Effector memory CD4-positive, alpha-beta T cell (primary cell): ENCODE measurements at places on chromosomes 13 and 19.
A peak's percentile ranks its signal among the peaks of the same experiment; 100 is the strongest.

DNA sequence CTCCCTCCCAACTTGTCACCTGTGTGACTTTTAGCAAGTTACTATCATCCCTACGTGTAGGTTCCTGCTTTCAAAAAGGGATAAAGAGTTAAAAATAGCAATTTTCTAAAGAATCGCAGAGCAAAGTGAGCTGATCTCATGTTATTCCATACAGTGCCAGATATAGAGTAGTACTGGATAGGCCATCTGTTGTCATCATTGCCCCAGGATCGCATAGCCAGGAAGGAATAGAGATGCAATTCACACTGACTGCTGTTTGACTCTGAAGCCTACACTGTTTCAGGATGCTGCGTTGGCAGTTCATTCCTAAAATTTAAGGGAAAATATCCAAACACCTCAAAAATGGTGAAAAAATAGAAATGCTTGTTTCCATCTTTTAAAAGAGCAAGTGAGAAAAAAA is 138.9 kb downstream of the SHISA2 start:
- H3K27ac ChIP-seq, result no peak overlapping the region
- no peak for DNase-seq
- no peak overlapping the region for H3K4me3 ChIP-seq
- no peaks in the 10 kb centered on the region for H3K4me1 ChIP-seq
- no peaks in the 10 kb centered on the region for H3K27me3 ChIP-seq
- no peaks in the 10 kb centered on the region for H3K36me3 ChIP-seq

DNA sequence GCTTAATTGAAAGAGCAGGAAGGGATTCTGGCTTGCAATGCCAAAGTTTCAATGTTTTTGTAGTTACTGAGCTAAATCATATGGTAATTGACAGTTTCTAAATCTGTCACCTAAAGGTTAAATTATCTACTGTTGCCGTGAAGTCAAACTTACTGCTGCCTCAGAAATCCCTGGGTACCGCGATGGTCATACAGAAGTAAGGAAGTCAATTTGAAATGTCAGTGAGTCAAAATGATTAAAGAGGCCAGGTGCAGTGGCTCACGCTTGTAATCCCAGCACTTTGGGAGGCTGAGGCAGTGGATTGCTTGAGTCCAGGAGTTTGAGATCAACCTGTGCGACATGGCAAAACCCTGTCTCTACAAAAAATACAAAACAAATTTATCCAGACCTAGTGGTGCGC is 48.8 kb upstream of the TPM4 start:
- no peaks in the 10 kb centered on the region for H3K27me3 ChIP-seq
- H3K27ac ChIP-seq, result no peak overlapping the region
- H3K4me3 ChIP-seq, result no peak overlapping the region
- DNase-seq, result no peak
- no peaks in the 10 kb centered on the region for H3K36me3 ChIP-seq

DNA sequence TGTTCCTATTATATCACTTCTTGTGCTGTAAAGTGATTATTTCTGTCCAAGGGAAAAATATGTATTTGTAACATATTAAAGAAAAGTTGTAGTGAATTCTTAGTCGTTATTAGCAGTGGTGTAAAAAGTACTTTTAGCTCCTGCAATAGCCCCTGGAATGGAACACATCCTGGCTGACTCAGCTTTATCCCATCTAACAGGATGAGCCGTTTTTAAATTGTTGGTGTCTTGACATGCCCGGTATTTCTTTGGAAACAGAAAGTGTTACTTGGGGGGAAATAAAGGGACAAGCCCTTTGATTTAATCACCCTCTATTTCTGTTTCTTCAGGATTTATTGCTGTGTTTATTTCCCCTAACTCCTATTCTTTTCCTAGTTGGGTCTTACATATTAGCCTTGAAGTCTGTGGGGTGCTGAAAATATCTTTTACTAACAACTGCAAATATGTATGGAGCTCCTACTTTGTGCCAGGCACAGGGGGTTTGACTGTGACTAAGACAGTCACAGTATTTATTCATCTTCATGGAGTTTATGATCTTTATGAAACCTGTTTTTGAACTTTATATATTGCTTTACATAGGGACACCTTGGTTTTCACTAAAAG is 17.9 kb downstream of the COG3 start:
- DNase-seq, result no peak
- no peak overlapping the region for H3K4me3 ChIP-seq
- no peaks in the 10 kb centered on the region for H3K27me3 ChIP-seq
- H3K27ac ChIP-seq, result no peak overlapping the region

- H3K4me1 ChIP-seq, result no peaks in the 10 kb centered on the region
- H3K27ac ChIP-seq, result no peak overlapping the region
- no peak overlapping the region for H3K4me3 ChIP-seq
- no peak for DNase-seq
- no peaks in the 10 kb centered on the region for H3K36me3 ChIP-seq
Measured at GRCh38 chr13:101757446-101758039, 305.1 kb downstream of the ITGBL1 start.

DNA sequence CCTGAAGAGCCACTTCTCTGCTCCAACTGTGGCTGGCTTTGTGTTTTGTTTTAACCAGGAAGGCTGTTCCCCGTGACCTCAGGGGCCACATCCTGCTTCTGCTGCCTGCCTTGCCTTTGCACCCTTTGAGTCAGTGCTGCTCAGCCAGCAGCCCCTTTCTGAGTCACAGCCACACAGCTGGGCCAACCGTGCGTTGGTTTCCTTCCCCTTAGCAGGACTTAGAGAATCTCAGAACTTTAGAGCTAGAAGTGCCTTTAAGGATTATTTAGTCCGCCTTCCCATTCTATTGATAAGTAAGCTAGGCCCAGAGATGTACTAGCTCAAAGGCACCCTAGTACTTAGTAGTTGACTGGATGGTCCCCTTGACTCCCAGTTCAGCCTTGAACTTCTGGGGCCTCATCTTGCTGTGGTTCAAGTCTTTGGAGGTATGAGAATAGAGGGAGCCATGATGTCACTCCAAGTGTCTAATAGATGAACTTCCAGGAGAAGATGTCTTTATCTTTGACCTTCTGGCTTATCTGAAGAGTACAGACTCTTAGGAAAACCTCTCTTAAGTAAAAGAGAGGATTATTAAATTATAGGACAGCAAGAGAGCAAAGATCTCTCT is 8.0 kb downstream of the RGCC start:
- no peaks in the 10 kb centered on the region for H3K27me3 ChIP-seq
- peaks cover 52% of the 10 kb centered on the region for H3K36me3 ChIP-seq
- peak; percentile 79 for DNase-seq
- H3K4me1 ChIP-seq, result peaks cover 72% of the 10 kb centered on the region
- H3K4me3 ChIP-seq, result peak overlapping the region; percentile 33

GRCh38 chr13:49400755-49401659 is 42.9 kb downstream of the CAB39L start:
- no peak overlapping the region for H3K4me3 ChIP-seq
- no peaks in the 10 kb centered on the region for H3K36me3 ChIP-seq
- DNase-seq, result no peak
- H3K4me1 ChIP-seq, result no peaks in the 10 kb centered on the region
- H3K27me3 ChIP-seq, result no peaks in the 10 kb centered on the region
- H3K27ac ChIP-seq, result no peak overlapping the region

GRCh38 chr13:75945841-75946482 is 309.8 kb downstream of the LMO7 start:
- no peak for DNase-seq
- no peaks in the 10 kb centered on the region for H3K4me1 ChIP-seq
- no peaks in the 10 kb centered on the region for H3K27me3 ChIP-seq
- no peaks in the 10 kb centered on the region for H3K36me3 ChIP-seq
- H3K4me3 ChIP-seq, result no peak overlapping the region

DNA sequence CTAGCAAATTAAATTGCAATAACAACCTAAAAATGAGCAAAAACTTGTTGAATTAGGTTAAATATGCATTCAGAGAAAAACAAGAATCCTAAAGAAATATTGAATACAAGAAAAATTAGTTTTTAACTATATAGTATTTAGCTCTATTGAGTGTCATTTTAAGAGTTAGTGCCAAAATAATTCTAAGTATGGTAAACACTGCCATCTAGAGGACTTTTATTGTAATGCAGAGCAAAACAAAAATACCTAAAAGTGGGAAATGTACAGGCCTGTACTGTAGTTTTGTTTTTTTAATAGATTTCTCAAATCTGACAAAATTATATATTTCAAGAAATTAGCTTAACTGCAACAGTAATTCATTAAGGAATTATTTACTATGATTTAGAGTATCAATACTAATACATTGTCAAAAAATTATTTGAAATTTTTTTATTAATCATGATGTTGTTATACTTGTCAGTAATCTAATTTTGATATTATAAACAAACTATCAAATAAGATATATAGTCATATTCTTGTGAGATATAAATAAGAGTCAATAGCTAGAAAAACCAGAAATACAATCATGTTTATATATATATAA is 8.2 kb upstream of the PCDH9 start:
- H3K4me1 ChIP-seq, result no peaks in the 10 kb centered on the region
- no peak overlapping the region for H3K4me3 ChIP-seq
- H3K36me3 ChIP-seq, result no peaks in the 10 kb centered on the region
- no peak overlapping the region for H3K27ac ChIP-seq
- no peak for DNase-seq

DNA sequence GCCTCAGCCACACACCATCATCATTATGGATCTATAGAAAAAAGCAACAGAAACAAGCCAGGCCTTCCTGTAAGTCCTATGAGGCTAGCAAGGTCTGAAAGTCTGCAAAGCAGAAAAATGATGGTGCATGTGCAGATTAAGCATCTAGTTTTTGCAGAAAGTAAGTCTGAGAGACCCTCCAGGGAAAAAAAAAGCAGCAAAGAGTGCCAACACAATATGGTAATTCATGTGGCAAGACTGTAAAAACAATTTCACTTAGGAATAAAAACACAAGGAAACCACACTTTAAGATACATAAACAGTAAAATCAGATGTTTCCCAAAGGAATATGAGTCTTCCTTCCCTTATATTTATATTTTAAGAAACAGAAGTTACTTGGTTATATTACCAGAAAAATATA is 112.3 kb upstream of the FBXL3 start:
- DNase-seq, result no peak
- peaks cover 48% of the 10 kb centered on the region for H3K36me3 ChIP-seq
- H3K27ac ChIP-seq, result no peak overlapping the region
- no peak overlapping the region for H3K4me3 ChIP-seq

- H3K36me3 ChIP-seq, result peaks cover 33% of the 10 kb centered on the region
- no peak overlapping the region for H3K4me3 ChIP-seq
- no peaks in the 10 kb centered on the region for H3K27me3 ChIP-seq
- no peak for DNase-seq
- H3K27ac ChIP-seq, result no peak overlapping the region
Measured at GRCh38 chr13:48263196-48263595, 30.2 kb downstream of the ITM2B start.

GRCh38 chr13:73608711-73609485 is 525.3 kb downstream of the KLF12 start:
- no peak overlapping the region for H3K27ac ChIP-seq
- H3K4me1 ChIP-seq, result no peaks in the 10 kb centered on the region
- H3K4me3 ChIP-seq, result no peak overlapping the region
- no peaks in the 10 kb centered on the region for H3K36me3 ChIP-seq
- no peak for DNase-seq

DNA sequence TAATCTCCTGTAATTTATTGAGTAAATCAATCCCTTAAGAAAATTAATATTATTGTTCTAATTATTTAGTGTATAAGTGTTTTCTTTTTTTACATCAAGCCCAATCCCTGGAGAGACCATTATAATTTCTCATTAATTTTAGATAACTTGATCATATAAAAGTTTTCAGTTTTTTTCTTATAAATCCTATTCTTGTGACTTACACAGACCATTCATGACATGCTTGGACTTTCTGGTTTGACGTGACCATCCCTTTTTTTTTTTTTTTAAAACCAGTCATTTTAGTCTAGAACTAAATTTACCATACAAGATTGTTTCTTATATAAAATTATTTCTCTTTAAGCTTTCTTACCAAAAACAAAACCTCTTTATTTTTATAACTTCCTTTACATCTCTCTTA is 5.4 kb upstream of the MTRF1 start:
- H3K36me3 ChIP-seq, result no peaks in the 10 kb centered on the region
- no peaks in the 10 kb centered on the region for H3K4me1 ChIP-seq
- no peak overlapping the region for H3K4me3 ChIP-seq
- no peak overlapping the region for H3K27ac ChIP-seq
- no peaks in the 10 kb centered on the region for H3K27me3 ChIP-seq
- no peak for DNase-seq
